AML-193 (cell line): ENCODE measurements at places on chromosomes 1 and 21.

- DNase-seq: peak; percentile 46
These were observed 517 bp upstream of the H3-3A start for GRCh38 chr1:226061841-226062557.

DNA sequence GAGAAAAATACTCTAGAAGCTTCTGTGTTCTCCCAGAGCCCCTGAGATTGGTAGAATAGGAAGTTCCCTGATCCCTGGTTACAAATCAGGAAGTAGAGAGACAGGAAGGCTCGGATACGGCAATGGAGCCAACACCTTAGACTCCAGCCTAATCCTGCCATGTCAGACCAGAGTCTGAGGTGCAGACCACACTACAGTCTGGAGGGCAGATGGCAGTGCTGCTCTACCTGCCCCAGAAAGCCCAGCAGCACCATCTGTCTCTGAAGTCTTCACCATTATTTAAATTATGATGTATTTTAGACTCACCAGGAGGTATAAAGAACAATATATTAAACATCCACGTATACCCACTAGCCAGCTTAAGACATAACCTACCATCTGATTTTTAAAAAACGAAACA, 93.0 kb downstream of the MTR start:
- no peak for DNase-seq

- DNase-seq: no peak
These were observed 673.3 kb downstream of the KCNT2 start for GRCh38 chr1:195934817-195935553.

DNA sequence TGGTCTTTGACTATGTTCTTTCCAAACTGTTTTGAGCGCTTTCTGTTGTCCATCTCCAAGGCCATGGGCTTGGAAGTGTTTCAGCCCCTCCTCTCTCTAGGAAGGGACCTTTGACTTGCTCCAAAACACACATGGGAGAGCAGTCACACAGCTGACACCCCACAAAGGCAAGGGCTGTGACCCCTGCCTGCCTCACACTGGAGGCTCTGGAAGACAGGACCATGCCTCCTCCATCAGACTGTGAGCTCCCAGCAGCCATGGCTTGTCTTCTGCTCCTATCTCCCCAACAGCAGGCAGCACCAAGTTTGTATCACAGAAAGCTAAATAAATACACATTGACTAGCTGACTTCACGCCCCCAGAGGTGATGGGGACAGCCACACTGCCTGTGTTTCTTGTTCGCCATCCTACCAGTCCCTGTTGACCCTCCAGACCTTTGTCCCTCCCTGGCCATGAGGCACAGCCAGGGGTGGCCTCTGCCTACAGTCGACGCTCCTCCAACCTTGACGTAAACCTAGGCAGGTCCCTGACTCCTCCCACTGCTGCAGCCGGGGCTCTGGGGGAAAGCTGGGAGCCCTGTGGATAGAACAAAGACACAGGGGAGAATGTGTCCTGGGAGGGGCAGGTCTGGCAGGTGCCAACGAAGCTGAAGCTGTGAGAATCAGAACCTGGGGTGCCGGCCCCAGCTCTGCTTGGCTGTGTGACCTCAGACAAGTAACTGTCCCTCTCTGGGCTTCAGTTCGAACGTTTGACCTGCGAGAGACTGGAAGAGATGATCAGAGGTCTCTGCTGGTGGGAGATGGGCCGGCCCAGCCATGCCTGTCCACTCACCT, 4.8 kb downstream of the PLA2G2F start:
- DNase-seq: no peak

DNA sequence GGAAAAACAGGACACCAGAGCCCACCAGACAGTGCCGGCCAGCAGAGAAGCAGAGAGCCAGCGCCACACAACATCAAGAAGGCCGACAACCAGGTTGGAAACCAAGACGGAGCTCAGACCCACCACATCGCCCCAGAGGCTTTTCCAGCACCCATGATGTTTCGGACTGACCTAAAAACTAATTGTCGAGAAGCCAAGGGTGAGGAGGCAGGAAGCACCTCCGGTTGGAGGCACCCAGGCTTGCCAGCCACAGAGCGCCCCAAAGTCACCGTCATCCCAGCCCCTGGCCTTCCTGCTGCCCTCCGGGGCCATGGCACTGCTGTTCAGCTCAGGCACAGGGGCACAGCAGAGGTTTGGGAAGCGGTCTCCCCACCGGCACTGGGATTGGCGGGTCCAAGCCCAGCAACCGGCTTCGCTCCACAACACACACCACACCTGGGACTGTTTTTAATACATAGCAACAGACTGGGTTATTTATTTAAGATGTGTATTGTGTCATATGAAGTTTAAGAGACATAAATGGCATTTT, 67.2 kb downstream of the SLC37A1 start:
- no peak for DNase-seq

GRCh38 chr1:193846876-193847604, 660.6 kb upstream of the B3GALT2 start:
- no peak for DNase-seq

GRCh38 chr1:68812333-68812732, 315.5 kb upstream of the DEPDC1 start:
- DNase-seq: no peak

- no peak for DNase-seq
These were observed at the start of gene HHIPL2 for GRCh38 chr1:222547944-222548671. TSS of gene HHIPL2 (minus strand) at chr1:222548104. CDS start at chr1:222548044, 60 bp downstream.

GRCh38 chr1:79603843-79604242, 597.3 kb upstream of the ADGRL4 start:
- no peak for DNase-seq

- DNase-seq: peak; percentile 34
These were observed 5.0 kb upstream of the KIF21B start for GRCh38 chr1:201028461-201028889.

DNA sequence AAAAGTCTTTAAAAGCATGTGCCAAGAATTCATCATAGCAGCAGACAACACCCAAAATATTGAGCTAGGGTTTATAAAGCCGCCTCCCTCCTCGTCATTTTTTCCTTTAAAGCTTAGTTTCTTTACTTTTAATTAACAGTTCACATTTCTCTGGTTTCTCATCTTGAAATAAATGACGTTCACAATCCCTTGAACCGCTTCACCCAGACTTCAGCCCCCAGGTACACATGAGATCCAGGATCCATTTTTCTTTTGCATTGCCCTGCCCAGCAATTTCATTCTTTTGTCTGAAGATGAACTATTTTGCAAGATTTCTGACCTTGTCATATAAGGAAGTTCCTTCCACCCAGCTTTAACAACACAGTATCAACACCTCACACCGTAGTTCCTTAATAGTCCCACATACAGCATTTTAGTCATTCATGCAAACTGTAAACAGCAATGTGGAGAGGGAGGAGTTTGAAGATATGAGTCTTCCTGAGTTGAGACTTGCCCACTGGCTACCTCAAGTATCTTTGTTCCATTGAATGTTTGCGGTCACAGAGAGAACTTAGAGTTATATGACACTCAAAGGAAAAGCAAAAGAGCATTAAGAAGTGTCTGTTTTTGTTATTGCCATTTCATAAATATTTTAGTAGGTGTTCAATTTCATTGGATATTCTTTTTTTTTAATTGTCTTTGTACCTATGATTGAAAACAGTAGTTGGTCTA, 35.3 kb upstream of the CACYBP start:
- DNase-seq: peak; percentile 88

DNA sequence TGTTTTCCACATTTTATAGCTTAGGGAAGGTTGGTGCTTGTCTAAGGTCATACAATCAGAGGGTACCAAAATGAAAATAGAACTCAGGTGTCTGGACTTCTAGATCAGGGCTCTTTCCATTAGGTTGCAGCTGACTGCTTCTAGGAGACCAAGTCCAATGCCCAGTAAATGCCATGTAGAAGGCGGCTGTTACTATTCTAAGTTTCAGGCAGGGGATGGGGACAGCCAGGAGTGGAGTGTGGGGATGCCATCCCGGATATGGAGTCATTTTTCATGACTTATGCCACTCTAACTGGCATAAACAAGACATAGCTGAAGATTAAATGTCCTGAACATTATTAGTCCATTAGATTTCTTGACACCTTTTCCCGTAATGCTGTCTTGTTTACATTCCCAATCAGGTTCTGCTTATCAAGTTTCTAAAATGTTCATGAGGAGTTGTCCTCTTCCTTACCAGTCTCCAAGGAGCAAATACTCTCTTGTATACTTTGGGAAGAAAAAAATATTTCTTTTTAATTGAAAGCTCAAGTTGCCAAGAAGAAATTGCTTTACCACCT, 31.5 kb downstream of the XCL1 start:
- no peak for DNase-seq

DNA sequence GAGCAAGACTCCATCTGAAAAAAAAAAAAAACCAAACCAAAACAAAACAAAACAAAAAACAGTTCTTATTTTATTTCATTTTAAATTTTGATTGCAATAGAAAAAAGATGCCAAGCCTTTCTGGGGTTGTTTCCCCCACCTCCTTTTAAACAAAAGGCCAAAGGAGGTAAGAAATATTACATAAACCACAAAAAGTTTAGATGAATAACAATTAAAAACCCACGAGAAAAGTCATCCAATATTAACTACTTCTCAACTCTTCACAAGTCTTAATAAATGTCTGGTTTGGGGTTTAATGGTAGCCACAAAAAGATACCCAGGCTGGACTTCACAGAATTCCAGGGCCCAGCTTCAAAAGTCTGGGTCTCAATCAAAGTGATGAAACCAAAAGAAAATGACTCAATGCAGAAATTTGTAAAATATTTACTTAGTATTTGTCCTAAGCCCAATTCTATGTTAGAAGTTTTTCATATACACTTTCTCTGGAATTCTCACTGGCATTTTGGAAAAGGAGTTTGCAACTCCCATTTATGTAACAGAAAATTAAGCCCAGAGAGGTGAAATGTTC, 47.0 kb upstream of the SDC3 start:
- DNase-seq: no peak

- DNase-seq: no peak
These were observed 11.5 kb downstream of the CYB5RL start for GRCh38 chr1:54188291-54188690.

GRCh38 chr1:199522936-199523335, 504.6 kb upstream of the NR5A2 start:
- DNase-seq: no peak

DNA sequence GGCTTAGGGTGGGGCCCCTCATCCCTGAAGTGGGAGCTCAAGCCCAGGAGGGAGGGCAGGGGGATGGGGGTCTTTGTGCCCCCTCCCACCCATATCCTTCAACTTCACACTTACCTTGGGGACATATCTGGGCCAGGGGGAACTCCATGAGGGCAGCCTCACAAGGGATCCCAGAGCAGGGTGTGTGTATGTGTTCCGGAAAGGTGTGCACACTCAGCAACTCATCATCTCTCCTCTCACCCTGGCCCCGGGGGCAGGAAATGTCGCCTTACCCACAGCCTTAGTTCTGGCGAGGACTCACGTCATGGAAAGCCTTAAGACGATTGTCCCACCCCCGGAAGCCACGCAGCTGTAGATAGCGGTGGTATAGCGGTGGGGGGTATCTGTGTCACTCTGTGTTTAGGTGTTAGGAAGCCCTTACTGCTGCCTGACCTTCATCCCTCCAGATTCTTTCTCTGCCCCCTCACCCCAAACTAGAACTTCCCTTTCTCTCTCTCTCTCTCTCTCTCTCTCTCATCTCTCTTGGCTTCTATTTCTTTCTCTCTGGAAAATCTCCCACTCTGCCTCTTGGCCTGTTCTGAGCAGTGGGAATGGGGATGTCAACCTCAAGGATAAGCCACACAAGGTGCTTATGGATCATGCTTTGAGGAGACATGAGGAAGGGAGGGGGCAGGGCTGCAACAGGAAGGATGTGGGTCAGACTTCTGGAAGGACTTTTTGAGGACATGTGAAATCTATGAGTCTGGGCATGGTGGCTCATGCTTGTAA, at the start of gene SH2D2A:
Gene SH2D2A (minus strand): TSS at position 288 of the 768 bp plus-strand sequence. CDS start 140 bp downstream, at position 148.
- DNase-seq: peak; percentile 4

DNA sequence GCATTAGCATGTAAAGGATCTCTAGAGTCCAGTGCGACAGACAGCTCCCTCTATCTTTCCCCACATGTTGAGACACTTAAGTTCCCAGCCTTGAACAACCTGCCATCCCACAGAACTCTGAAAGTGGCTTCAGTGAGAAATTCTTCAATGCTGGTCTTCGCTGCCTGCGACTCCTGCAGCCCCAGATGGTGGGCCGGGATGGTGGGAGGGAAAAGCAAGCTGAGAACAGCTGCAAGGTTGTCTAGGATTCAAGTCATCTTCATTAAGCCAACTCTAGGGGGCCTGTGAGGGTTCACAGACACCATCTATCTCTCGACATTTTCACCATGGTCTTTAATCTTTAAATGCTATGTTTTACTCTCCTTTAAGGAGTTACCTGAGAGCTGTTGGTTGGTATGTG, 185.5 kb upstream of the C1orf174 start:
- no peak for DNase-seq

- DNase-seq: no peak
These were observed 83.3 kb downstream of the TIAM1 start for GRCh38 chr21:31260790-31261189.

GRCh38 chr1:58580186-58580585, 3.1 kb upstream of the TACSTD2 start:
- DNase-seq: no peak

- DNase-seq: no peak
These were observed 39.0 kb downstream of the SETD4 start for GRCh38 chr21:36021251-36021837.

DNA sequence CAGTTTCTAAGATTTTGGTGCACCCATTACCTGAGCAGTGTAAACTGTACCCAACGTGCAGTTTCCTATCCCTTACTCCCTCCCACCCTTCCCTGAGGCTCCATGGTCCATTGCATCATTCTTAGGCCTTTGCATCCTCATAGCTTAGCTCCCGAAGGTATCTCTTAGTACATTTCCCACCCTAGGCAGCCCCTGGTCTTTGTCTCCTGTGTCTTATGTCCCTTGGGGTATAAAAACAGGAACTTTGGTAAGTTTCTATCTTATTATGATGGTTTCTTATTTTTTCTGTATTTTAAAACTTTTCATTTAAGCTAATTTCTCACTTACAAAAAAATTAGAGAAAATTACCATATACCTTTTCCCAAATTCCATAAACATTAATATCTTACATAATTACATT, 78.1 kb downstream of the URB2 start:
- no peak for DNase-seq

- DNase-seq: no peak
These were observed 48.4 kb downstream of the FAAP20 start for GRCh38 chr1:2145946-2146835.

GRCh38 chr21:37849506-37850102, 66.7 kb downstream of the KCNJ6 start:
- DNase-seq: no peak

- no peak for DNase-seq
These were observed 58.5 kb downstream of the EXTL2 start for GRCh38 chr1:100835866-100836842.

DNA sequence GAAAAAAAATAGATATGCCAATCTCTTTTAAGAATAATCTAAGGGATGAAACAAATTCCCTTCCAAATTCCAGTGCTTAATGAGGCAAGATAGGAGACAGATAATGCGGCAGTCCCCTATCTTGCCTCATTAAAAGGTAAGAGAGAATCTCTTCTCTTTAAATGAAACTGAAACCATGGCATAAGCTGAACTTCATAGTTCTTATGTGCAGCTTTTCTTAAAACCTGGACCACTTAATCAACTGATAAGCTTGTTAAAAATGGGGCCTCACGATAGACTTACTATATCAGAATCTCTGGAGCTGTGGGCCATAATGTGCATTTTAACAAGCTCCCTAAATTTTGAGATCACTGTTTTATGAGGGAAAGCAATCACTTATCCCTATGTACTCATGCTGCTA, 79.2 kb downstream of the NIBAN1 start:
- no peak for DNase-seq
